ENCODE measurements at places on chromosomes 5 and 9.

GRCh38 chr5:158470764-158471534 is 612.0 kb upstream of the CLINT1 start:
- no peak for DNase-seq

DNA sequence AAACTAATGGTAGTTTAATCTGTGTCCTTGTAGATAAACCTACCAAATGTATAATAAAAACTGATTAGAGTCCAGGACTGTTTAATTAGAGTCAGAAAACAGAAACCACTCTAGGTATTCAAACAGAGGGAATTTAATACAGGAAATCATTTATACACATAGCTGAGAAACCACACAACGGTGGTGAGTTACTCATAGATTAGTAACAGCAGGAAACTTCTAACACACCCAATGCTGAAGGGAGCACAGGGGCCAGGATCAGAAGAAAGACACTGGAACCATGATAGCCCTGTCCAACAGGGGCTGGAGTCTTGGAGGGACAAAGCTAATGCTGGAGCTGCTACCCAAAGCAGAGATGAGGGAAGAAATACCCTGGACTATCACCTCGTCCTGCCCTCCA is 321.0 kb downstream of the ACTL7B start:
- DNase-seq = no peak

DNA sequence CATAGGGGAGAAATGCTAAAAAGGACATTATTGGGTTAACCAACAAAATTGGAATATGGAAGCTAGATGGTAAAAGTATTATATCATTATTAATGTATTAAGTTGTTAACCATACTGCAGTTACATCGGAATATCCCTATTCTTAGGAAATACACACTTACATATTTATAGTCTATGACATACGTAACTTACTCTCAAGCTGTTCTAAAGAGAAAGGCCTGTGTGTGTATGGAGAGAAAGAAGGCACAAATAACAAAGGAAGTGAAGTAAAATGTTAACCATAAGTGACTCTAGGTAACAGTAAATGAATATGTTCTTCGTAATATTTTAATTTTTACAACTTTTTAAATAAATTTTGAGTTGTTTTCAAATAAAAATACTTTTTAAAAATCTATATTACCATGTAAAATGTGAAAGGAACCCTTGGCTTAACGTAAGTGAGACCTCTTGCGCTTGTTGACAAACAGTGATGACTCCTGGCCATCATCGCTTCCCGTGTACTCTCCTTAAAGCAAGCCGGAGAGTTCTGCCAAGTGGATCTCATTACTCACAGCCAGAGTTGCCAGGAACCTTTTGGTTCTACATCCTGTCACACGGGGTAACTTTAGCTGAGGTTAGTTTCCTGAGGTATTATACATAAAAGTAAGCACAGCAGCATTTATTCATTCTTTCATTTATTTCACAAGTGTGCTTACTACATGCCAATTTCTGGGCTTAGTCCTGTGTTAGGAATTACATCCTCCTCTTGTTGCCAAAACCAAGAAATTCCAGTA is 165.4 kb downstream of the EPB41L4A start:
- DNase-seq = peak; percentile 47

- DNase-seq = no peak
Observed at GRCh38 chr9:7653262-7653661, 146.3 kb downstream of the DMAC1 start.

DNA sequence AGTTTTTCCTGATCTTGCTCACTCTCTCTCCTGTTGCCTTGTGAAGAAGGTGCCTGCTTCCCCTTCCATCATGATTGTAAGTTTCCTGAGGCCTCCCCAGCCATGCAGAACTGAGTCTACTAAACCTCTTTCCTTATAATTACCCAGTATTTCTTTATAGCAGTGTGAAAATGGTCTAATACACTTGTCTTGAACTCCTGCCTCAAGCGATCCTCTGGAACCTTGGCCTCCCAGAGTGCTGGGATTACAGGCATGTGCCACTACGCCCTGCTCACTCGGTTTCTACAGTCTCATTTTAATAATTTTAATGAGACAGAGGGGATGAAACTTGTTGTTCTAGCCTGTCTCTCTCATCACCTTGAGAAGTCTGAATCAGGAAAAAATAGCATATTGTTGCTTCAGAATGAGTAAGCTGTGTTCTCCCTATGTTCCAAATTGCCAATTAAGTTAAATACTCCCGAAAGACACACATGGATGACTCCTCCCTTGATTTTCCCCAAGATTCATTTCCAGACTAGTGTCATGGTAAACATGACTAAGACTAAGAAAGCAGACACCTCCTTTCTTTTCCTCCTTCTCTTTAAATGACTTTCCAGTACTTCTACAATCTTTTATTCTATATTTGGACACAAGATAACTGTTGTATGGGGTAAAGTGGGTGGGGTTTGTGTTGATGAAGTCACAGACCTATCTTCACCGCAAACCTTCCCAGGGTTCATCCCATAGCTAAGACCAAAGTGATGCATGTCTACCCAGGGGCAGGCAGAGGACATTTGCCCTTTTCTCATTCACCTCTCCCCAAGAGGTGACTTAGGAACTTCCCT is 7.8 kb upstream of the DNAJC18 start:
- DNase-seq = no peak

GRCh38 chr5:109901628-109901981 is 211.9 kb downstream of the MAN2A1 start:
- DNase-seq = no peak

DNA sequence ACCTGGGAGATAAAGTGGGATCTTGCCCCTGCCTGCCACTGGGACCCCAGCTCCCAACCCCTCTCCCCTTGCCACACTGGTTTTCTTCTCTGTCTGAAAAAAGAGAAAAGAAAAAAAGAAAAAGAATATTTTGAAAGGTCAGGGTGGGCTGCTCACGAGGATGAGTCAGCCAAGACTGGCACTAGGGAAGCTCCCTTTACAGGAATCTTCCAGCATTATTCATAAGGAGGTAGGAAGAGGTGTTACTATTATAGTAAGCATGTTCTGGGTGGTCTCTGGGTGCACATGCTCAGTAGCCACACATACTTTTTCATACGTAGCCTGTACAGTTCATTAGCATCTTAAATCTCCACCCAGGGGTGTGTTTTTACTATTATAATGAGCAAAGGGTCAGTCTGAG is 46.8 kb upstream of the HAND1 start:
- DNase-seq = no peak

All from femur (tissue), 1 donor.